ENCODE measurements at places on chromosomes 4 and X.

GRCh38 chrX:36849407-36849806 is 158.8 kb upstream of the FAM47C start:
- DNase-seq, result no peak

GRCh38 chr4:175946472-175947116 is 119.0 kb upstream of the WDR17 start:
- DNase-seq, result no peak

DNA sequence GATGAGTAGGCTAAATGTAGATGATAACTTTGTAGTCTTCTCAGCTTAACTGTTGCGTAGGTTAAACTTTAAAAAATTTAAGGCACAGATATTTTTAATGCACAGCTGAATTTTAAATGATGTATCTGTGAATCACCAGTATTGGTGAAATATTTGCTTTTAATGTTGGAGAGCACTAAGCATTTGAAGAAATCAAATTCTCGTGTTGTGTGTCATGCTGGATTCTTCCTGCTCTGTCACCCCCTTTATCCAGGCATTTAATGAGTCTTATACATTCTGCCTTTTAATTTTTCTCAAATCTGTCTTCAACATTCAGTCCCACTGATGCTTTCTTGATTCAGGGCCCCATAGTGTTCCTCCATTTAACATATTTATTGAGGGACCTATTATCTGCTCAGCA is 76.7 kb downstream of the SLC4A4 start:
- DNase-seq, result no peak

GRCh38 chr4:17065821-17066220 is 167.4 kb upstream of the LDB2 start:
- no peak for DNase-seq

DNA sequence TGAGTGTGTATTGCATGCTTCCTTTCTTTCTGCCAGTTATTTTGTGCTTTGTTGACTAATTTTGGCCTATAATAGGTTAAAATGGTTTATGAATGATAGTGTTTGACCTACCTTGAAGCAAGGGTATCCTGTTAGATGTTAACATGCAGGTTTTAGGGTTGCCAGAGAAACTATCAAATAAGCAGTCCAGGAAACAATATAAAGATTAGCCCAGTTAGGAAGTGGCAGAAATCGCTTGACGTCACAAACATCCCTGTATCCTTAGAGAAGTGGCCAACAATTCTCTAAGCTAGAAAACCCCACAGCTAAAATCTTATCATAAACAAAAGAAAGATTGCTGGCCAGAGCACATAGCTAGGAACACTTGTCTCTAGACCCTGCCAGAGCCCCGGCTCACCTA is 3.8 kb downstream of the NAP1L5 start:
- DNase-seq, result no peak

DNA sequence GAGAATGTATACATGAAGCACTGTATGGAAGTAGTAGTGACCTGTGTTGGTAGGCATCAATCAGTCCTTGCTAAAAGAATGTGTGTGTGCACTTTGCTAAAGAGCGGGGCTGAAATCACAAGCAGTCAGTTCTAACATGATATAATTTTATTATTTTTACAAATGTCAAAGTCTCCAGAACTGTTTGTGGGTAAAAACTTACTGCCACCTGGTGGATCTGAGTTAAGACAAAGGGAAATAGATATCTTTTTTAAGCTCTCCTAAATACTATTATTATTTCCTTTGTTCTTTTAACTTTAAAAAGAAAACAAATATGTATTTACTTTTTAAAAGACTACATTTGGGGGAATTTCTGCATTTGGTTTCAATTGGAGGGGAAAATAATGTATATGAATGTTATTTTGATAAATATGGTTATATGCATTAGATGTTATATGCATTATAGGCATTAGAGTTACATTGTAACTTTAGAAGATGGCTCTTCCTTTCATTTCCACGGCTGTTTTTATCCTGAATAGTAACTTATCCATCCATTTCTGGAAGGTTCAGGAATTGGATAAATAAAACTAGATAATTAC is 7.8 kb upstream of the CLOCK start:
- DNase-seq, result no peak

GRCh38 chrX:37879692-37880091 is 32.3 kb upstream of the DYNLT3 start:
- no peak for DNase-seq

DNA sequence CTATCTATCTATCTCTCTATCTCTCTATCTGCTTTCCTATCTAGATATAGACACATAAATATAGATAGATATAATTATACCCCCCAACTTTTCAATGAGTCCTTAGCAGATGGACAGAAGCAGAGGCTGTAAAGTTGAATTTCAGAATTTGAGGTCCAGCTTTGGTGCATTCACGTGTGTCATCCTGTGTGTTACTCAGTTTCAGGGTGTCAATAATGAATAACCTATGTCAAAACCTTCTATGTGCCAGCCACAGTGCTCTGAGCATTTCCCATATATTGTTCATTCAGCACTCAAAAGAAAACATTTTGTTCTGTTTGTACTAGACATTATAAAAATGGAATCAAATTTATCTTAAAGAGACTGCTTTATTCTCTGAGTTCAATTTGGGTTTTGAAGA is 310.0 kb downstream of the ARHGAP24 start:
- DNase-seq, result no peak

DNA sequence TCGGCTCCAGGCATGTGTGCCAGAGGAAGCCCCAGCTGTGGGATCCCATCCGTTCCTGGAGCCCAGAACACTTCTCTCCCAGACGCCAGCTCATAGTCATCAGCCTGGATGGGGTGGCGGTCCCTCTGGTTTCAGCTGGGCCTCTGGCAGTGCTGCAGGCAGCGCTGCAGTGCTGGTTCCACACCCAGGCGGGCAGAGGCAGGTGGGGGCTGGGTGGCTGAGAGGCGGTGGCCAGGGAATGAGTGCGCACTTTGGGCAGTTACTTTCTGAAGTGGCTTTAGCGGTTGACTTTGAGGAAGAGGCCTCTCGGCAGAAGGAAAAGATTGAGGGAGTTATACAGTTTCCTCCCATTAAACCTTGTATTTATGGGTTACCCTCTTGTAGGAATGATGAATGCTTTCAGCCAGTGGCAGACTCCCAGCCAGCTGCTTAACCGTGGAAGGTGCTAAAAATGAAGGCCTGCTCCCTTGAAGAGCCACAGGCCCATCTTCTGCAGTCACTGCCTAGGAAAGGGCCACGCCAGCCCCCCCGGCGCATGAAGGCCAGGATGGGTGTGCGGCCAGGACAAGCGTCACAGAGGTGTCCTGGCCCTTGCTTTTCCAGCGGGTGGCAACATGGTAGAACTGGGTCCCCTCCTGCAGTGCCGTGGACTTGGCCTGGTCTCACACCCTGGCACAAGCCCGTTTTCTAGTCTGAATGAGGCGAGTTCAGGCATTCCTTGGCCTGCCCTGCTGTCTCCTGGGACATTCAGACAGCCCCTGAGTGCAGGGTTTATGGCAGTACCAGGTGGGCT is 9.9 kb downstream of the TADA2B start:
- DNase-seq, result peak; percentile 69

- no peak for DNase-seq
Observed at GRCh38 chrX:115602308-115602707, 41.3 kb downstream of the PLS3 start.

GRCh38 chr4:174012886-174013259 is 270.6 kb downstream of the FBXO8 start:
- no peak for DNase-seq
